RWPE2 (cell line): ENCODE measurements at places on chromosomes 12 and 14.

DNA sequence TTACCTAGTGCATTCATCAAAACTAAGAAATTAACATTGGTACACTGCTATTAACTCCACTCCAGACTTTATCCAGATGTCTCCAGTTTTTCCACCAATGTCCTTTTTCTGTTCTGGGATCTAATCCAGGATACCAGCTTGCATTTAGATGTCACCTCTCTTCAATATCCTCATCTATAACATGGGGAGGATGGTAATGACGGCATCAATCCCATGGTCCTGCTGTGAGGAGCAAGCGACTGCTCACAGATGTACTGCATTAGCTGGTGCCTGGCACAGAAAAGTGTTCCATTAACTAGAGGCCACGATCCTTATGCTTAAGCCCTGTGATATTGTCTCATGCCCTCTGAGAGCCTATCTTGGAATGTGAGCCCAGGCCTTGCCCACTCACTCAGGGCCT is 53.8 kb downstream of the CALM1 start:
- H3K4me1 ChIP-seq: no peaks in the 10 kb centered on the region
- H3K4me3 ChIP-seq: no peak overlapping the region
- H3K27ac ChIP-seq: no peak overlapping the region

DNA sequence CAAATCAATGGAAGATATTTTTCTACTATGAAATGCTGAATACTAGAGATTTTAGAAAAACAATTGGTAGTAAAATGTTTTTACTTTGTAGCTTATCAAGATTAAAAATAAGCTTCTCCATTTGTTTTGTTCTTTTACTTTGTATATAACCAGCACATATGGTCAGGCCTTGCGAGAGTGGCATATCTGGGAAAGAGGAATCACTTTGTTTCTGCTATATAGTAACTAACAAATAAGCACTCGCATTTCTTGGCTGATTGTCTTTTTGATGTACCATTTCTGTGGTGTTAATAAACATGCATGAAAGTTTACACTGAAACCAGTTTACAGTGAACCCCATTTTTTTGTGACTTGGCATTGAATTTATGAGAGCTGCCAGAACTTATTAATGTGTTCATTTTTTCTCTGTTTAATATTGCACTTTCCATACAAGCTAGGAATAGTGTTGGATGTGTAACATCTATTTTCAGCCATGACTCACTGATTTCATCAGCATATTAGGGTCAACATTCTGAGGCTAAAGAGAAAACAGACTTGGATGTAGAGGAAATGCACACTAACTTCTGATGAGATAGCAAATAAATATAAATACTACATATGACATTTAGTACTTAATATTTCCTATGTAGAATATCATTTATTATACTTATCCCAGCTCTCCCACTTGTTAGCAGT is 635.5 kb downstream of the KCNH5 start:
- DNase-seq: no peak
- H3K4me1 ChIP-seq: peaks cover 9% of the 10 kb centered on the region
- H3K36me3 ChIP-seq: no peaks in the 10 kb centered on the region
- no peak overlapping the region for H3K27ac ChIP-seq
- no peaks in the 10 kb centered on the region for H3K27me3 ChIP-seq

GRCh38 chr14:72741826-72742117 is 152.1 kb downstream of the DPF3 start:
- H3K27ac ChIP-seq: no peak overlapping the region
- H3K4me1 ChIP-seq: peaks cover 12% of the 10 kb centered on the region
- H3K36me3 ChIP-seq: no peaks in the 10 kb centered on the region
- no peak overlapping the region for H3K4me3 ChIP-seq
- H3K27me3 ChIP-seq: no peaks in the 10 kb centered on the region
- DNase-seq: no peak

GRCh38 chr12:52280796-52281560 is 6.5 kb downstream of the KRT86 start:
- no peak overlapping the region for H3K4me3 ChIP-seq
- peaks cover 51% of the 10 kb centered on the region for H3K4me1 ChIP-seq
- H3K27ac ChIP-seq: peak overlapping the region; percentile 99
- no peaks in the 10 kb centered on the region for H3K36me3 ChIP-seq

DNA sequence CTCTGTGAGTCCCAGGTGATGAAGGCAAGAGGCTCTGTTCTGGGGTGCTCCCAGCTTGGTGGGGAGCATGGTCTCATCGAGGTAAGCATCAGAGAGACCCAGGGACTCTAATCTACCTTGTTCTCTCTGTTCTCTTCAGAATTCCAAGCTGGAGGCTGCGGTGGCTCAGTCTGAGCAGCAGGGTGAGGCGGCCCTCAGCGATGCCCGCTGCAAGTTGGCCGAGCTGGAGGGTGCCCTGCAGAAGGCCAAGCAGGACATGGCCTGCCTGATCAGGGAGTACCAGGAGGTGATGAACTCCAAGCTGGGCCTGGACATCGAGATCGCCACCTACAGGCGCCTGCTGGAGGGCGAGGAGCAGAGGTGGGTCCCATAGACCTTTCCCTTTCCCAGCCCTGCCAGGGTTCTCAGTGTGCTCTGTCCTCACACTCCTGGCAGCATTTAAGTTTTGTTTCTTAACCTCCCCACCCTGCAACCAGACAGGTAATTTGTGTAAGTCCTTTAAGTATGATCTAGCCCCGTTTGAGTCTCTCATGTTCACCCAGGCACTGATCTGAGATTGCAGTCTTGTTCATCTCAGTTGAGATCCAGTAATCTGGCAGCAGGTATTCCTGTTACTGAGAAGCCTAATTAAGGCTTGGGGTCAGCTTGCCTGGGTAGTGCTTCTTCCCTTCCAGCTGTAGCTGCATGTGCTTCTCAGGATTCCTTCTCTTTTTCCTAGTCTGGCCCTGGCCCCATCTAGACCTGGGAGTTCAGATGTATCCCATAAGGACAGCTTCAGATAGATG is 14.8 kb upstream of the KRT81 start:
- H3K4me3 ChIP-seq: no peak overlapping the region
- DNase-seq: no peak
- no peaks in the 10 kb centered on the region for H3K4me1 ChIP-seq
- H3K27me3 ChIP-seq: no peaks in the 10 kb centered on the region
- H3K36me3 ChIP-seq: no peaks in the 10 kb centered on the region

GRCh38 chr12:92469837-92470236 is 233.0 kb upstream of the PLEKHG7 start:
- H3K27me3 ChIP-seq: no peaks in the 10 kb centered on the region
- no peak overlapping the region for H3K27ac ChIP-seq
- H3K4me1 ChIP-seq: no peaks in the 10 kb centered on the region
- no peaks in the 10 kb centered on the region for H3K36me3 ChIP-seq

GRCh38 chr12:126952096-126953007 is 1314.6 kb upstream of the TMEM132C start:
- H3K27me3 ChIP-seq: no peaks in the 10 kb centered on the region
- no peaks in the 10 kb centered on the region for H3K4me1 ChIP-seq
- no peak overlapping the region for H3K4me3 ChIP-seq
- H3K27ac ChIP-seq: no peak overlapping the region

GRCh38 chr12:109291117-109291516 is 18.0 kb downstream of the FOXN4 start:
- no peak overlapping the region for H3K4me3 ChIP-seq
- H3K27me3 ChIP-seq: peaks cover 6% of the 10 kb centered on the region
- H3K27ac ChIP-seq: no peak overlapping the region
- no peak for DNase-seq

GRCh38 chr14:51294951-51295525 is 55.0 kb downstream of the TMX1 start:
- no peak overlapping the region for H3K4me3 ChIP-seq
- DNase-seq: no peak
- H3K4me1 ChIP-seq: peaks cover 9% of the 10 kb centered on the region
- no peaks in the 10 kb centered on the region for H3K36me3 ChIP-seq
